ENCODE measurements at places on chromosomes 4 and X. TPM values are rescaled to one million over a fixed set of nuclear protein-coding genes. Genes with fewer than 3 reads are reported as not detected.

The ABLIM2 gene
- 12.4 TPM for polyA plus RNA-seq

The ZDHHC15 gene
- 0.38 TPM for polyA plus RNA-seq

The ZGRF1 gene
- 4.8 TPM for polyA plus RNA-seq

The EMCN gene
- polyA plus RNA-seq = 2.1 TPM

The CRMP1 gene
- 2.3 TPM for polyA plus RNA-seq

The AIFM1 gene
- polyA plus RNA-seq = 22.4 TPM

All from esophagus (tissue), 2 donors.